Effector memory CD8-positive, alpha-beta T cell (primary cell): ENCODE measurements at places on chromosomes 6 and 20.
A peak's percentile ranks its signal among the peaks of the same experiment; 100 is the strongest.

- no peak for DNase-seq
Observed at GRCh38 chr6:82068721-82069120, 178.8 kb downstream of the IBTK start.

GRCh38 chr6:87182940-87183339 is 27.6 kb downstream of the ZNF292 start:
- no peak for DNase-seq

- DNase-seq: peak; percentile 26
Observed at GRCh38 chr20:57498425-57499400, 26.2 kb downstream of the CTCFL start.

DNA sequence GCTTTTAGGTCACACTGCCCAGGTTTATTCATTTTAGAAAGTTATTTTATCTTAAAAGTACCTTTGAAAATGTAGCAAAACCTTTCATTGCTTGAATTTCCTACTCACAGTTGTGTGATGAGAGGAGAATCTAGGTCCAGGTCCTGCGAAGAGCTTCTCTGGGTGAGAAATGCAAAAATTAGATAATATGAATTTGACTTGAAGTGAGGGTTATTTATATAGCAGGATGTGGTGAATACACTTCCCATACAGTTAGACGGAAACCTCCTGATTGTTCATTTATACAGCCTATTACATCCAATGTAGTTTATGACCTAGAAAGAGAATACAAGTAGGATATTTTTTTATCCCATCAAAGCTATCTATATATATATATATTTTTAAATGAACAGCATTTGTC is 30.5 kb downstream of the CDKAL1 start:
- no peak for DNase-seq

GRCh38 chr20:10076126-10077080 is 41.6 kb downstream of the ANKEF1 start:
- DNase-seq: no peak

- no peak for DNase-seq
Observed at GRCh38 chr6:132476688-132477087, 36.2 kb downstream of the STX7 start.

- no peak for DNase-seq
Observed at GRCh38 chr20:22584922-22585785, 782 bp upstream of the FOXA2 start.

- DNase-seq: no peak
Observed at GRCh38 chr6:136517002-136517401, 33.2 kb downstream of the MAP7 start.

DNA sequence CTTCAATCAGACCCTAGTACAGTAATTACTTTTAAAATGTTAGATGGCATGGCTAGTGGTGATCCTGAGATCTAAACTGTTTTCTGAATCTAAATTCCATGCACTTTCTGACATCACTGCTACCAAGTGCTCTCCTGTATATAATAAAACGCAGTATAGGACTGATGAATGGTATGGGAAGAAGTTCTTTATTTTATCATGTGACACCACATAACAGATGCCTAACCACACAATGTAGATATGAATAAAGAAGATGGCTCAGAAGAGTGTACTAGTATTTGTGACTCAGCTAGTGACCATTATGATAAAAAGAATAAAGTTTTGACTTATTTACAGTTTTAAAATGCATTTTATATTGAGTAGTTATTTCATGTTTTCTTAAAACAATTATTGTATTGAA is 8.5 kb downstream of the NDUFAF4 start:
- no peak for DNase-seq

- DNase-seq: no peak
Observed at GRCh38 chr6:75855052-75855451, 106.0 kb downstream of the MYO6 start.

- DNase-seq: no peak
Observed at GRCh38 chr6:21312118-21312517, 281.4 kb upstream of the SOX4 start.

DNA sequence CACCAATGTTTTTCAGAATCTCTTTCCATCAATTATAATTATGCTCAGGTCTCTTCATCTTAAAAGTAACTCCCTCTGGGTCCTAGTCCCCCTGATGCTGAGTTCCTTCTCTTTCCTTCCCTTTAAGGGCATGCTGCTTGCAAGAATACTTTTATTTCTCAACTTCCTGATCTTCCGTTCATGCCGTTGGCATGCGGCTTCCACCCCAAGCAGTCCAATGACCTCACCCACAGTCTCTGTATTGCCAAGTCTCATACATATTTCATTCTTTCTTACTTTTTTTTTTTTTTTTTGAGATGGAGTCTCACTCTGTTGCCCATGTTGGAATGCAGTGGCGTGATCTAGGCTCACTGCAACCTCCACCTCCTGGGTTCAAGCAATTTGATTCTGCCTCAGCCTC is 83.5 kb downstream of the NDUFAF5 start:
- DNase-seq: no peak

DNA sequence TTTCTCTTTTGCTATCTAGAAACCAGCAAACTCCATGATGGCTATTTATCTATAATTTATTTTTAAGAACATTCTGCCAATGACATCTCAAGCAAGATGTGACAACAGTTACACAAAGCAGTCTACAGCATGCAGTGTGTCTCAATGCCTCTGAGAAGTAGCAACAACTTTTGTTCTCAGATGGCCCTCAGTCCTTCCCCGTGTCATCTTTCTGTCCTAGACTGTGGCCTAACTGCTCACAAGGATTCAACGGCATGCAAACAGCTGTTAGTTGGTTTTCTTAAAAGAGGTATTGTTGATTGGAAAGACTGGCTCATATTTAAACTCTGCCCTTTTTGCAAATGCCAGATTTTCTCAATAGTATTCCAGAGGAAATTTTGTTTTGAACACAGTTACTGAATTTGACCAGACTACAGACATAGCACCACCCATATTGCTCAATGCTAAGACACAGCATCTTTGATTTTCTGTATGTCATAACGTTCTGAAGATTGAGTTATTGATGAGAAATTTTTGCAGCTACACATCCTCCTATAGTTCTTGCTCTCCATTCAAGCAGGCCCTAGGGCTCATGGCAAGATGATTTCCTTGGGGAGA is 26.1 kb upstream of the F13A1 start:
- DNase-seq: no peak

- DNase-seq: no peak
Observed at GRCh38 chr6:50047026-50047425, 2.7 kb downstream of the DEFB112 start.

DNA sequence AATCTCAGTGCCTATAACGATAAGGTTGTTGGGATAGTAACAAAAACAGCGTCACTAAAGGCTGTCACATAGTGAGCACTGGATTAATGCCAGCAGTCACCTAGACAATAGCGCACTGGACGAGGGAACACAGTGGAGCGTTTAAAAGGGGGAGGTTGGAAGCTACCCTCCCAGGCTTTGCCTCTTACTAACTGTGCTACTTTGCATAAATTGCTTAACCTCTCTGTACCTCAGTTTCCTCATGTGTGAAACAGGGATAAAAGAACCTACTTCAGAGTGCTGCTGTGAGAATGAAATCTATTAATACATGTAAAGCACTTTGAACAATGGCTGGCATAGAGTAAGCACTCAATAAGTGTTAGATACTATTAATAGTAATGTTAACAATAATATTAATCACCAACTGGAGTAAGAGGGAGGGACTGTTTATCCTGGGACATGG is 10.5 kb downstream of the BCL2L1 start:
- no peak for DNase-seq

DNA sequence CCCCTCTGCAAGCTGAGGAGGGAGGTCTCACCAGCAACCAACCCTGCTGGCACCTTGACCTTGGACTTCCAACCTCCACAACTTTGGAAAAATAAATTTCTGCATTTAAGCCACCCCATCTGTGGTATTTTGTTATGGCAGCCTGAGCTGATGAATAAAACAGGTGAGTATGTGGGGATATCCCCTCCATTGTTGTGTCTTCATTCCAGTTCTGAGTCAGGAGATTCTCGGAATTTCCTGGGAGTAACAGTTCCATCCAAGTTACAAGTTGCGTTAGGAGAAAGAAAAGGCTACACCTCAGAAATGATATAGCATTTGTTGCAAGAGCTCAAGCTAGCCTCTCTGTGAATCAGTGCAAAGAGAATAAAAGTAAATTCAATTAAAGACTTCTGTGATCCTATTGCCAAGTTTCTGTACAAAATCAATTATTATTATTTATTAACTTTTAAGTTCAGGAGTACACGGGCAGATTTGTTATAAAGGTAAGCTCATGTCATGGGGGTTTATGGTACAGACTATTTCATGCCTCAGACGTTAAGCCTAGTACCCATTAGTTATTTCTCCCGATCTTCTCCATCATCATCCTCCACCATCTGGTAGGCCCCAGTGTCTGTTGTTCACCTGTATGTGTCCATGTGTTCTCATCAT is 153.0 kb downstream of the NKAIN2 start:
- DNase-seq: no peak

- no peak for DNase-seq
Observed at GRCh38 chr6:7232351-7232750, 80.6 kb downstream of the SSR1 start.

GRCh38 chr6:44025226-44025625 is 102.0 kb downstream of the MRPL14 start:
- no peak for DNase-seq

DNA sequence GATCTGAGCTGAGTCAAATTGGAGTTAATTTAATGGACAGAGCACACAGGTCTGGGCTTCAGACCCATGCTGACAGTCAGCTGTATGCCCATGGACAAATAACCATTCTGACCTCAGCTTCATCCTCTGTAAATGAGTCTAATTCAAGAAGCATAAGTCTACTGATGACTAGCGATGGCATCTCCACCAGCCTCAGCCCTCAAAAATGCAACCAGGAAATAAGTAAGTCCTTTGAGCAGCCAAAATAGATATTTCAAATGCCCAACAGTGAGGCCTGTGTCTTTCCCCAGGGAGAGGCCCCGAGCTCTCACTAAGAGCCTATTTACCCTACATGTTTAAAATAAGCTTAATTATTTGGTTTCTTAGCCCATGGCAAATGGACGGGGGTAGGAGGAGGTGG is 114.2 kb upstream of the MTHFD1L start:
- DNase-seq: no peak

GRCh38 chr6:138689849-138690248 is 83.7 kb upstream of the CCDC28A start:
- DNase-seq: no peak

GRCh38 chr20:24124003-24124402 is 135.4 kb upstream of the GGTLC1 start:
- no peak for DNase-seq

DNA sequence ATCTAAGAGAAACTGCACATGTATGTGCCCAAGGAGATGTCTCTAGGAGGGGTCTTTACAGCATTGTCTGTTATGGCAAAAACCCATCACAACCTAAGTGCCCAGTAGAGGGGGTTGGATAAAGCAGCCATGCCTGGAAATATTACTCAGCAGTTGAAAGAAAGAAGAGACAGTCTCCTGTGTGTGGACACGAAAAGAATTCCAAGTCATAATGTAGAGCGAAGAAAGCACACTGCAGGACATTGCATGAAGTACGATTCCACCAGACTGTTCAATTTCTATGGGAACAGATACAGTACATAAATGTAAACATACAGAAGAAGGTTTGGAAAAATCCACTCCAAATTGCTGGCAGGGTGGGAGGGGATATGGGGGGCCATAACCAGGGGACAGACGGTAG is 7.3 kb upstream of the TGM2 start:
- DNase-seq: no peak

GRCh38 chr6:32889533-32889932 is 35.5 kb downstream of the PSMB9 start:
- DNase-seq: no peak

DNA sequence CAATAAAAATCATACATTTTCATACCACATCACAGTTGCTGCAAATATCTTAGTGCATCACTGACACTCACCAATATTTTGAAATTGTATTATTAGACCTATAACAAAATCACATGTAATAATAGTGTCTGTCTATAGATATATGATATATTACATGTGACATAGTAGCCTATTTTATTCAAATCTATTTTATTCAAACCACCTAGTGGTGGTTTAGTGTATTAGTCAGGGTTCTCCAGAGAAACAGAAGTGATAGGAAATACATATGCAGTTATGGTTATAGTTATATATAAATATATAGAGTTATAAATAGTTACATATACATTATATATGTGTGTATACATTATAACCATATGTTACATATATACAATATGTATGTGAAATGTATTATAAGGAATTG is 366.5 kb upstream of the ARID1B start:
- DNase-seq: no peak

DNA sequence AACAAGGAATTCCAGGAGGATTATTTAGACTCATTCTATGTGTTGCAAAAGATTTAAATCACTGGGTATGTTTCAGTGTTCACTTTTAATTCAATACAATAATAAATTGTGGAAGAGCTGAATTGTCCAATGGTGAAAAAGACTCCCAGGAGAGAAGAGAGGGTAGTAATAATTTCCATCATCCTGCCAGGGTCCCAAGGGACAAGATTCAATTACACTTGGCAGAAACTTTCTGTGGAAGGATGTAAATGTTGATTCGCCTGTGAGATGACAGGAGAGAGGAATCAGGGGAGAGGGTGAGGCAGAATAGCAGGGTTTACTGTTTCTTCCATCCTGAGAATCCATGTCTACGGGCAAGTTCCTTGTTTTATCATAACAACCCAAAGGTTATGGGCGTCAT is 342.7 kb downstream of the ESR1 start:
- DNase-seq: no peak

DNA sequence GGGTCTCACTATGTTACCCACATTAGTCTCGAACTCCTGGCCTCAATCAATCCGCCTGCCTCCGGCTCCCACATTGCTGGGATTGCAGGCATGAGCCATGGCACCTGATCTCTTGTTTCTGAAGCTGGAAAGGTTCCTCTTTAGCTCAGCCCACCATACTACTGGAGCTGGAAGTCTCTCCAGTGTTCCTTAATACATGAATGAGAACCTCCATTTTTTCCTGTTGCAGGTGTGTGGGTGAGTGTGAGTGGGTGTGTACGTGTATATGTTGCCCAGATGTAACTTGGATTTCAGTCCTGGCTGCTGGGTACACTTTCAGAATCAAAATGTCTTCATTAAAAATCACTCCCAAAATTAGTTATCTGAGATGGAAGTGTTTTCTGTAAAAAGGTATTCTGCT is 11.1 kb downstream of the PNPLA1 start:
- no peak for DNase-seq

DNA sequence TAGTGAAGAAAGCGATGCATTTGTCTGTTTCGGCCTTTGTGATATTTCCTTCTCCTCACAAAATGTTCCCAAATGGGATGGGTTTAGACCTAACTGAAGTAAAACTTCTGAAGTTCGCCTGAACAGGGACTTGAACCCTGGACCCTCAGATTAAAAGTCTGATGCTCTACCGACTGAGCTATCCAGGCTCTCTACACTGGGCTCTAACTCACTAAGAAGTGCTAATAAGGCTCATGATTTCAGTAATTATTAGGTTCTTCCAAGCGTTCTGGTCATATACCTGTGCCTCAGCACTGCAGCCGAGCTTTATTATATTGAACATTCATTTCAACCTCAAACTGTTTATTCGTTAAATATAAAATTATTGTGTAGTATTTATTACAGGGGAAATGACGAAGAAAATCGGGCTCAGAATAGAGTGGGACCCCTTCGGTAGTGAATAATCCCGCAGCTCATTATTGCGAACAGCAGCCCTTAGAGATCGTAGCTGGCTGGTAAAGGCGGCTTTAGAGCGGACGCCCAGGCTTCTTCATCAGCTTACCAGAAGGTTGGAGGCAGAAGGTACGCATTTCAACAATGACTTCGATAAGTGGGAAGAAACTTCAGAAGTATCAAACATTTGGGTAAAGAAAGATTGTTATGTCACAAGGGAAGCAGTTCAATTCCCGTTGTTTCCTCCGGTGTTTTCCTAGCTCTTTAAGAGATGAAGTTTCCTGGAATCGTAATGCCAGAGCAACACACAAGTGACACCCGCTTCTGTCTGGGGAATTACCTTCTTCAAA is 119.0 kb upstream of the ZNF184 start:
- no peak for DNase-seq
